Stimulated activated effector memory CD8-positive, alpha-beta T cell treated with anti-CD3 and anti-CD28 coated beads, Interleukin-12 subunit alpha, Interleukin-12 subunit beta, amount 100 ng/mL, for 72 hours (primary cell): ENCODE measurements at places on chromosomes 5 and 9.

DNA sequence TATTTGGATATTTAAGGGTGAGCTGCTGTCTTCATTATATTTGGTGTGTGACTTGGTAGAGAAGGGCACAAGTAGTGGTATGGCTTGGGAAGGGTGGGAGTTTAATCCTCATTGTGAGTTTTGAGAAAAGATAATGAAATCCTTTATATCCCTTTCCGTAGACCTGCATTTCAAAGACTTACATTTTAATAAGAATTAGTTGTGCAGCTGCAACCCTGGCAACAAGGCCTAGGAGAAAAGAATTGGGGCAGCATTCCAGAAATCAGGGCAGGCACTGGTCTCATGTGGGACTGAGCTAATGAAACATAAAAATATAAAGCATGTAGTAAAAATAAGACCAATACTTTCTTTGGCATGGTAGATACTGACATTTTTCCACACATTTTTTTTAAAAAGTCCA lies 60.5 kb downstream of the CDC42SE2 start:
- no peak for DNase-seq

- DNase-seq: no peak
Observed at GRCh38 chr9:85738509-85738908, 3.2 kb downstream of the AGTPBP1 start.

- DNase-seq: no peak
Observed at GRCh38 chr5:6397536-6398269, 19.4 kb upstream of the MED10 start.

GRCh38 chr9:3733039-3733408 lies 207.2 kb upstream of the RFX3 start:
- DNase-seq: no peak

- DNase-seq: no peak
Observed at GRCh38 chr9:109252291-109252690, 68.6 kb downstream of the EPB41L4B start.

DNA sequence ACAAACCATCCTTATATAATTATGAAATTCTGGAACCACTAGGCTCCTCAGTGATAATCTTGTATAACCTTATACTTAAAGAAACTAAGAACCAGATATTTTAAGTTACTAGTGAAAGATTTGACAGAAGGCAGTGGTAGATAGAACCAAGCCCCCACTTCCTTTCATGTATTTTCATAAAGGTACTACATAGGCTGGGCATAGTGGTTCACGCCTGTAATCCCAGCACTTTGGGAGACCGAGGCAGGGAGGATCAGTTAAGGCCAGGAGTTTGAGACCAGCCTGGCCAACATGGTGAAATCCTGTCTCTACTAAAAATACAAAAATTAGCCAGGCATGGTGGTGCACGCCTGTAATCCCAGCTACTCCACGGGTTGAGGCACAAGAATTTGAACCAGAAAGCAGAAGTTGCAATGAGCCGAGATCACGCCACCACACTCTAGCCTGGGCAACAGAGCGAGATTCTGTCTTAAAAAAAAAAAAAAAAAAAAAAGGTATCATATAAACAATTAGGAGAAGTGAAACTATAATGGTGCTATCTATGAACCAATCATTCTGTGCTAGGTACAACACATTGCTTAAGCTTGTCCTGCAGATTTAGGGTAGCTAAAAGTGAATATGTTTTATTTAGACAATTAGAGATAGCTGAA lies 27.9 kb upstream of the DTWD2 start:
- no peak for DNase-seq

- DNase-seq: no peak
Observed at GRCh38 chr5:136033234-136033633, 4.4 kb downstream of the TGFBI start.

DNA sequence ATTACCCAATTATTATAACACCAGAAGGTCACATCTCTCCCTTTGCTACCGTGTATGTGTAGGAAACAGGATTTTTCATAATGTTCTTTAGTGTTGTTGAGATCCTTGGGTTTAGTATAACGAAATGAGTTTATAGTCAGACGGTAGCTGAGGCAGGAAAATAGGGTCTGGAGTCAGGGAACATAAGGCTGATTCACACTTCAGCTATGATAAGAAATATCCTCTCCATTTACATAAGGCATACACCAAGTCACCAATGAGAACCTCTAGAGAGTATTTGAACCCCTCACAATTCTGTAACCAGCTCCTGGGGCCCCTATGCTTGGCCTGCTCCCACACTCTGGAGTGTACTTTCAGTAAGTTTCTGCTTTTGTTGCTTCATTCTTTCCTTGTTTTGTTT lies 58.9 kb upstream of the ANKH start:
- no peak for DNase-seq

- no peak for DNase-seq
Observed at GRCh38 chr5:133873449-133873848, 95.0 kb downstream of the C5orf15 start.

DNA sequence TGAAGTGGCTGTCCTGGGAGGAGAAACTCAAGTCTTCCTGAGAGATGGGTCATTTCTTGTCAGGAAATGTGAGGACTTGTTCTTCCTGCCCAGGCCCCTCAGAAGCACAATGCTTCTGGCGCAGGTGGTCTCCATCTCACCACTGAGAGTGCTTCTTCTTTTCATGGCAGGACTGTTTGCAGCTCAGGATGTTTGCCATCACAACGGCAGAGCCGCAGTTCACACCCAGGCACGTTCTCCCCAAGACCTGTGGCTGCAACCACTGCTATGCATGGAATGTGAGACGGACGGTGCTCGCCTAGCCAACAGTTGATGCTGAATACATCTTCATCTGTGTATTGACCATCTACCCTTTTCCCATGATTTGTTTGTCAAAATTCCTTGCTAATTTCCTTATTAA lies 216.3 kb downstream of the GADD45G start:
- no peak for DNase-seq

DNA sequence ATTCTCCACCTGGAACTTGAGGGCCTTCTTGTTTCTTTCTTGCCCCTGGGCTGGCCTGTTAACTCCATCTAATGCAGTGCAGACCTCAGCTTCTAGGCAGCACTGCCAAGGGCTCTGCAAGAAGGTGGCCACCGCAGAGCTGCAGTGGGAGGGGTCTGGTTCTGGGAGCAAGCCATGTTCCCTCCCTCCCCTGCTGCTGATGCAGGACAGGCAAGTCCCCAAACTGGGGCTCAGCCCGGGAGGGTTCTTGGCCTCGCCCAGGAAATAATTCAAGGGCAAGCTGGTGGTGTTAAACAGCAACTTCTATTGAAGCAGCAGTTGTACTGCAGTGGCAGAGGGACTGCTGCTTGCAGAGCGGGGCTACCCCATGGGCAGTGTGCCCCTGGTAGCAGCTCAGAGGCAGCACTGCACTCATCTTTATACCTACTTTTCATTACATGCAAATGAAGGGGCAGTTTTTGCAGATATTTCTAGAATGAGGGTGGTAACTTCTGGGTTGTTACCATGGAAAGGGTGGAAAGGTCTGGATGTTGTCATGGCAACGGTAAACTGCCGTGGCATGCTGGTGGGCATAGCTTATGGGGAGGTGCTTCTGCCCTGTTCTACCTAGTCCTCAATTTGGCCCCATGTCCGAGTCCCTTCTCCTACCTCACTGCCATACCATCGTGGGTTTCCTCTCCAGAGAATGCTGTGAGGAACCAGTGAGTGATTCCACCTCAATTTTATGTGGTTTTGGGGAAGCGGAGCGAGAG lies 82.1 kb downstream of the WDR41 start:
- DNase-seq: no peak

DNA sequence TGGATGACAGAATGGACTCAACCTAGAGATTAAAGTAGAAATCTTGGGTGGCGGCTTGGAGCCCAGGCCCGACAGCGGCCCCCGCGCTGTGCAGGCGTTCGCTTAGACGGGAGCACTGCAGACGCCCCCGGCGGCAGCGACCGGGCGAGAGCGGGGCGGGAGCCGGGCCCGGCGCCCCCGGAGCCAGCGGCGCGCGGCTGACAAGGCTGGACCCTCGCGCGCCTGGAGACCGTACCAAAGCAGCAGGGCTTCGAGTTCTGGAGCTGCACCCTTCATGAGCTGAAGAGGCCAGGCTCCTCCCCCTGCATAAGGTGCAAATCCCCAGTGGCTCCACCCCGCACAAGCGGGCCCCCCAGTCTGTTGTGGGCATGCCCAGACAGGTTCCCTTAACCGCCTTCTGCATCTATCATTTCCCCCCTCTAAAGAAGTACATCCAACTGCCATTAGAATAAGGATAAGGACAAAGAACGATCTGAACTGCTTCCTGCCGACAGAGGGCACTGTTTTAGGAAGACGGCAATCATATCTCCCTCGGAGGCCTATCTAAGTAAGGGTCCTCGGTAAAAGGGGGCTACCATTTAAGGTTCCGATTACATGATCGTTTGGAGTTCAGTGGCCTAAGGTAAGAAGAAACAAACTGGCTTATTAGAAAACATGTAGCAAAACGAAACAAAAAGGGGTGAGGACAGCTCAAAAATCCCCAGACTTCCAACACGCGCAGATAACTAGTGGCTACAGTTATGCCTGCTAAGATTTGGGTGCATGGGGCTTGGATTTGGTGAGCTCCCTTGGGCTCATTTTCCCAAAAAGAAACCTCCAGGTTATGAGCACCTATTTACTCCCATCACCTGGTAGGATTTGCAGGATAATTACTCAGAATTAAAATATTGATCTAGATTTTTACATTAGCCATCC lies 66.3 kb downstream of the RGMB start:
- DNase-seq: no peak

GRCh38 chr5:74765201-74765600 lies 1.7 kb downstream of the GFM2 start:
- DNase-seq: no peak

DNA sequence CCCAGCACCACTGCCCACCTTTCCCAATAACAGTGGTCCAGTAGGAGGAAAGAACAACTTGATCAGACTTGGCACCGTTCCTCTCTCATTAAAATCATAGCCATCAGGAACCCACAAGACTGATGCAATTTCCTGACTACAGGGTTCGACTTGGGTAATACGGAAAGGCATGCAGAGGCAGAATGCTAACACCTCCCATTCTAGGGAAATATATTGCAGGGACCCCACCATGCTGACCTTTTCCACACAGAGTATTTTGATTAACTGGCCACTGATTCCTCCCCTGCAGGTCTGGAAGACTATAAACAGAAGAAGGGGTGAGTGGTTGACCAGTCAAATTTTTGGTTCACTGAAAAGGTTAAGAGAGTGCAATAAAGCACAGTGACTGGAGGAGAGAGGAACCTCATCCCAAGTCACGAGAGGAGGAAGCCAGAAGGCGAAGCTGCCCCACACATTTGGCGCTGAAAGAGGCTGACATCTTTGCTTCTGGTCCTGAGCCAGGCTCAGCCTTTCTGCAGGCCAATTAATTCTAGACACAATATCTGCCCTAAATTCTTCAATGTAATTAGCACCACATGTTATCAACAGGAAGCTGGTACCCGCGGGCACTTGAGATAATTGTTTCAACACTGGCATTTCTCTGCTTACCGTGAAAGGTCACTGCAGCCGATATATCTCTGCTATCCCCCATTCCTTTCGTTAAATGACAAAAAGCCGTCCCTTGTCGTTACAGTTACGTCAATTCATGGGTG lies 64.7 kb upstream of the SPOCK1 start:
- DNase-seq: no peak

DNA sequence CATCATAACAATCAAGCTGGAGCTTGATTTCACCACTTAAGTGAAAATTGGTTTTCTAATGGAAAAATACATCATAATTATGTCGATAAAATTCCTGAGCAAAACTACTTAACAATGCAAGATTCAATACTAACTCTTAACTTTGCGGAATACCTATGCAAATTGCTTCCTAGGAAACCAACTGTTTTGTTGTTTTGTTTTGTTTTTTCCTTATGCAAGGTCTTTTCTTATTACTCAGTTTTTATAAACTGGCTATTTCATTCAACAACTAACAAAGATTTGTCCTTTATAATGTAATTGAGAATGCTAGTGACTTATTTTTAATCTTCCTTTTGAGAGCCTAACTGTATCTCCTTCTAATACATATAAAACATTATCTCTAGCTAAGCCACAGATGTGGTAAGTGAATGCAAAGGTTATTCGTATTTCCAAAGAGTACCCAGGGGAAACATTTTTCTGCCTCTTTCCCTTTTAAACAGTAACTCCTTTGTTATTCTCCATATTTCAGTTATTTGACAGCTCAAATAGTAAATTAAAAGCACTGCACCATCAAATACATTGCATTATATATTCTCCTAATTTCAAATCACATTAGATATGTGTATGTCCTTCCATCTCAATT lies 609.4 kb downstream of the SLCO4C1 start:
- no peak for DNase-seq

DNA sequence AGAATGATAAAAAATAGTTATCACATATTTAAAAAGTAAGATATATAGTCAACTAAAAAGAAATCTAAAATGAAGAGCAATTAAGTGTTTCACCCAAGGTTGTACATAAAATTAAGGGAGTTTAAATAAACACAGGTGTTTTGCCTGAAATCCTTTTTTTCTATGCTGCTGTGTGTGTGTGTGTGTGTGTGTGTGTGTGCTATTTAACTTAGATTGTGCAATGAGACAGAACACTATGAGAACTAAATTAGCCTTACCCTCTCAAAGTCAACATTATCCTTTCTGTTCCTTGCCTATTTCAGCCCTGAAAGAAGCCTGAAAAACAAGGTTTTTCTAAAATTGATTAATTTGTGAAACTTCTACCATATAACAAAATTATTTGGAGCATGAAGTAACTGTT lies 516.2 kb downstream of the ELAVL2 start:
- DNase-seq: no peak

GRCh38 chr5:4216142-4216541 lies 620.5 kb downstream of the IRX1 start:
- DNase-seq: no peak

GRCh38 chr9:88523056-88523455 lies 11.9 kb upstream of the NXNL2 start:
- no peak for DNase-seq

- no peak for DNase-seq
Observed at GRCh38 chr5:39826051-39826450, 401.3 kb upstream of the DAB2 start.

DNA sequence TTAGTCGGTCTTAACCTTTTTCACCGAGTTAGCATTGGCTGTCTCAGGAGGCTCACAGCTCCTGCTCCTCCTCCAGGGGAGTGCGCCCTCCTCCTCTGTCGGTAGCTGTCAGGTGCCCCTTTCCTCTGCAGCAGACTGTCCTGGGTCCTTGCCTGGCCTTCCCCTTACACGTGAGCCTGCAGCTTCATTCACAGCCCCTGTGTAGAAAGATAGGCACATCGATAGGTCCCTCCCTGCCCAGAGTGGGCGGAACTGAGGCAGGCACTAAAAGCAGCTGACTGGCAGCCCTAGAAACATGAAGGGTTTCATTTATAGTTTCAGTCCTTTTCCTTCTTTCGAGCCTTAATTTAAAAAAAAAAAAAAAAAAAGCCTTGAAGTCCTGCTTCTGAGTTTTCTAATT lies 17.2 kb downstream of the TENT4A start:
- DNase-seq: no peak
